ENCODE measurements at places on chromosomes 11 and 22.

DNA sequence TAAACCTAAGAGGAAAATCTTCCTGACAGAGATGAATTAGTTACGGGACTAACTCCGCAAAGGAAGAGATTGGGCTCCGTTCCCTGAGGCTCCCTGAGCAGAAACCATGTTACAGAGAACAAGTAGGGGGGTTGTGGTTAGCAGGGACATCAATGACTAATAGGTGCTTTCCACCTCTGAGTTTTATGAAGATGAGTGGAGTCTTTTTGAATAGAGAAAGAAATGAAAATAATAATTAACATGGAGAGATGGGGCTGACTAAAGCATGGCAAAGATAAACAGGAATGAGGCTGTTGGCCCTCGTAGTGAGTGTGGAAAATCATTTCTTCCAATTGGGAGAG lies 47.5 kb upstream of the PICALM start:
- peak; percentile 58 for DNase-seq

GRCh38 chr11:131581046-131581445 lies 210.6 kb downstream of the NTM start:
- no peak for DNase-seq

- DNase-seq: no peak
These were observed 4.8 kb upstream of the TRIM6 start for GRCh38 chr11:5591613-5592012.

DNA sequence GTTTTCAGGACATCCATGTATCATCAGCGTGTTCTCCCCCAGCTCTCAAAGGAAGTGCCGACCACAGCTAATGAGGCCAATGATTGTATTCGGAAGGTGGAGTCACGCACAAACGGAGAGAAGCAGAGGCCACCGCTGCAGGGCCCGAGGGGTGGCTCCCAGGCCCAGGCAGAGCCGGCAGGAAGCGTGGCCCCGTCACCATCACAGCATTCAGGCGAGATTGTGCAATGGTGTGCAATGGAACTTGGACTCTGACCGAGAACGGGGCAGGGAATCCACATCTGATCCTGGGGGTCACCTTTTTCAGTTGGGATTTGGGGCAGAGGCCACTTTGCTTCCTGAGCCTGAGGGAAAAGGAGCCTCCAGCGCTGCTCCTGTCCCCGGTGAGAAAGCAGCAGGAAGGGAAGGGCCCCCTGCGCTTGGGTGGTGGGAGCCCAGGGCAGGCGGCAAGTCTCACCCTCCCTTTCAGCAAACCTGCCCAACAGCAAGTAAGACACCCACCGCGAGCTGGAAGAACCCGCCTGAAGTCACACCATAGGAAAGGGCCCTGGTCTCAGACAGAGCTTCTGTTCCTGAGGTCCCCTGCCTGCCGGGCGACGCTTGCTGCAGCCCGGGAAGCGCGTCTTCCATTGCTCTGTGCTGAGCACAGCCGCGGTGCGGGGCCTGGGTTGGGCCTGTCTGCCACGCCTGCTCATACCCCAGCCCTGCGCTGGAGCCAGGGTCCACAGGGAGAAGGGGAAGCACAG lies 1430.7 kb downstream of the BRD1 start:
- DNase-seq: no peak

GRCh38 chr22:32578752-32579151 lies 104.1 kb downstream of the FBXO7 start:
- no peak for DNase-seq

DNA sequence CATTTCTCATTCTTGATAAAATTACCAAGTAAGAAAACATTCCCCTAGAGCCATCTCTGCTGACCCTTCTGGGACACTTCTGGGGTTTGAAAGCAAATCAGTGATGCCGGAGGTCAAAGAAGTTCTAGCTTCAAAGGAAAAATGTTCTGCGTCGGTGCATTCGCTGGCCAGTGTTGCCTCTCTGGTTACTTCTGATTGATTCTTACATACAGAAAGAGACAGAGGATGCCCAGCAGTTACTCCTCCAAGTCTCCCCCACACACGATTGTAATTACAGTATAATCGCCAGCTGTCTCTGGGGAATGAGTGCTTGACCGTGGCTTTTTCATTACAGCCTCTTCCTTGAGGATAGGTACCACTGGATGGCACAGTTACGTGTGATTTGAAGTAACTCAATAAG lies 150.9 kb downstream of the SNX19 start:
- no peak for DNase-seq

- no peak for DNase-seq
These were observed 4.6 kb downstream of the NUP160 start for GRCh38 chr11:47843361-47844055.

- DNase-seq: no peak
These were observed 120.6 kb upstream of the LMO1 start for GRCh38 chr11:8384199-8384821.

- DNase-seq: no peak
These were observed 26.6 kb downstream of the ZBED4 start for GRCh38 chr22:49880281-49880680.

GRCh38 chr11:43021466-43021865 lies 290.3 kb upstream of the API5 start:
- no peak for DNase-seq
